ENCODE measurements at places on chromosomes 16 and 17.

DNA sequence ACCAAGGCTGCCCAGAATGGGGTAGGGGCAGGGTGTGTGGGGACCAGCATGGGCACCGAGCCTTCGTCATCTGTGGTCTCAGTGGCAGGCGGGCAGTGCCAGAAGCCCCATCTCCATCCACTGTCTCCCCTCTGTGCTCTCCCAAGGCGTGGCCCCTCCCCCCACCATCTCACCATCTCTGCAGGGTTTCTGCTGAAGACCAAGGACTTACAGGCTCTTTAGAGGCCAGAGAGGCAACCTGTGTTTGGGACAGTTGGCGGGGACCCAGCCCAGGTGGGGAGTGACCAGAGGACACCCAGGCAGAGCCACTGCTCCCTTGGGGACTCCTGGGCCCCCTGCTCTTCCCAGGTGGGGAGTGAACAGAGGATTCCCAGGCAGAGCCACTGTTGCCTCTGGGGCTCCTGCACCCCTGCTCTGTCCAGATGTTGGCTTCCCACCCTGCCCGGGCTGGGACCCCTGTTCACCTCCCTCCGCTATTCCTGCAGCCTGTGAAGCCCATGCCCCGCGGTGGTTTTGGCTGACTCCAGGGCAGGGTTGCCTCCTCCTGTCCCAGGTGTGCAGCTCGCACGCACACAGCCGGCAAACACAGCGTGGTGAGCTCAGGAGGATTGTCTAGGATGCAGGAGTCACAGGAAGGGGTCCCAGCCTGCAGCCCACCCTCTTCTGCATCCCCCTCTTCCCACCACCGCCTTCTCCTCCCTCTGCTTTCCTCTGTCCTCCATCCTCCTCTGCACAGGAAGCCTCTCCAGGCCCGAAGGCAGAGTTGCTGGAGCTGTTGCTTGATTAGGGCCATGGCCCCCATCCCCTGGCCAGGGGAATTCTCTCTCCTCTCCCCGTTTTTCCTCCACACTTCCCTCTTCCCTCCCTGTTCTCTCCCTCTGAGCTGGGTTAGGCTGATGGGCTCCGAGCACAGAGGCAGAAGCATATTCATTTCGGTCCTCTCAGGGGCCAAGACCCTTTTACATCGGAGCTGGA, 45.0 kb downstream of the SLC7A5 start:
- no peak for DNase-seq

GRCh38 chr16:31438414-31438813, 4.2 kb downstream of the ZNF843 start:
- DNase-seq = no peak

DNA sequence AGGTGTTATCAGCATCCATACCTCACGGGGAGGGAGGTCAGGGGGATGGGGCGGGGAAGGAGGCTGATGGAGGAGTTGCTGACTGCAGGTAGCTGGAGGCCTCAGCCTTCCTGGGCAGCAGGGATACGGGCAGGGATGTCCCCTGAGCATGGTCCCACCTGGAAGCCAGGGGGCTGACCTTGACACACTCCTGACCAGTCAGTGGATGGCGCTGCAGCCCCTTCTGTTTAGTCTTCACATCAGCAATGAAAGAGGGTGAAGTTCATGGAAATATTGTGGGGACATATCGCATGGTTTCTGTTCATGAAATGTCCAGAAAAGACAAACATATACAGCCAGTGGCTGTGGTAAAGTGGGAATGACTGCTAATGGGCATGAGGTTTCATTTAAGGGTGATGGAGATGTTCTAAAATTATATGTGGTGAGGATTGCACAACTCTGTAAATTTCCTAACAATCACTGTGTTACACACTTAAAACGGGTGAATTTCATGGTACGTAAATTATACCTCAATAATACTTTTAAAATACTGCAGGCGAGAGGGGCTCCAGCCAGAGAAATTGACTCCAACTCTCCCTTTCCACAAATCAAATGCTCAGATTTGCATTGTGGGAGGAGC, 489.6 kb downstream of the CDH13 start:
- DNase-seq = no peak

DNA sequence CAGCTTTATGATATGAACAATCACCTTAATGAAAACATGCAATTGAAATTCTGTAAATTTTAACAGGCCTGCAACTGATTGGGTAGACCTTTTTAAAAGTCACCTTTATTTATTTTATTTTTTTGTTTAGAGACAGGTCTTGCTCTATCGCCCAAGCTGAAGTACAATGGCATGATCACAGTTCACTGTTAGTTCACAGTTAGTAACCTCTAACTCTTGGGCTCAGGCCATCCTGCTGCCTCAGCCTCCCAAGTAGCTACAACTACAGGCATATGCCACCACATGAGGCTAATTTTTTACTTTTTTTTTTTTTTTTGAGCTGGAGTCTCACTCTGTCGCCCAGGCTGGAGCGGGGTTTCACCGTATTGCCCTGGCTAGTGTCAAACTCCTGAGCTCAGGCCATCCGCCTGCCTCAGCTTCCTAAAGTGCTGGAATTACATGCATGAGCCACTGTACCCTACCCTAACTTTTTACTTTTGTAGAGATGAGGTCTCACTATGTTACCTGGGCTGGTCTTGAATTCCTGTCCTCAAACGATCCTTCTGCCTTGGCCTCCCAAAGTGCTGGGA, 28.0 kb downstream of the AP1G1 start:
- DNase-seq = no peak

DNA sequence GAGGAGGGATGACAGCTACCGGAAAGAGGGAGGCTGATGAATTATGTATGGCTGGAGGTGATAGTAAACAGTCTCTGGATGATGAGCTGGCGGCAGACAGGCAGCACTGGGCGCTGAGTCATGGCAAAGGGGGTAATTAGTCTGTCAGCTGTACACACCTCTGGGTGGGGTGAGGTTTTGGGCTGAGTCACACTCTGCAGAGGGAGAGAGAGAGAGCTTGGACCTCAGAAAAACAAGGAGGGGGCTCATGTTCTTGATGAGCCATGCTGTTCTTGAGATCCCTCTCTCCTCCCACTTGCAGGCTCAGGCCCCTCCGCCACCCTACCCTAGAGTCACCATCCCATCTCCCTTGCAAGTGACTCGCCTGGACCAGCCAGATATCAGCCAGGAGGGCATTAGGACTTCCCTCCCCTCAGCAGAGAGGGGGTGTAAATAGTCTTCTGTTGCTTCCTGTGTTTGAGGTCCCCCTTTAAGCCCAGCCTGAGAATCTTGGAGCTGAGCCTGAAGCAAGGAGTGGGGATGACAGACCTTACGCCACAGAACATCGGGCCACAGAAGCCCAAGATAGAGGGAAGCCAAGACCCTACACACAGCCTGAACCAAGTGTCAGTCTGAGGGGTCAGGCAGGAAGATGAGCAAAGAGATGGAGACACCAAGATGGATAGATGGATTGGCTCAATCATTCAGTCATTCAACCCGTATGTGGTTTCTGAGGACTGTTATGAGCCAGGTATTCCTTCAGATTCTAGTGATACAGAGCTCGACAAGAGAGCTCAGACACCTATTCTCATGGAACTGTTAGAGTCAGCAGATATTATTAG, 383.2 kb upstream of the CCL2 start:
- no peak for DNase-seq

- DNase-seq = no peak
Measured at GRCh38 chr16:67907397-67908180, 14.5 kb downstream of the PSKH1 start.

GRCh38 chr16:54062361-54063278, 224.0 kb downstream of the IRX3 start:
- DNase-seq = no peak

- no peak for DNase-seq
Measured at GRCh38 chr16:80034469-80034826, 433.9 kb upstream of the MAF start.

- no peak for DNase-seq
Measured at GRCh38 chr16:14483819-14484385, 146.2 kb downstream of the PARN start.

- DNase-seq = peak; percentile 22
Measured at GRCh38 chr16:31382485-31383161, 10.5 kb upstream of the ITGAD start.

GRCh38 chr17:74920642-74921025, 2.4 kb downstream of the USH1G start:
- DNase-seq = no peak

GRCh38 chr16:4264546-4264945, 8.3 kb downstream of the TFAP4 start:
- DNase-seq = no peak

DNA sequence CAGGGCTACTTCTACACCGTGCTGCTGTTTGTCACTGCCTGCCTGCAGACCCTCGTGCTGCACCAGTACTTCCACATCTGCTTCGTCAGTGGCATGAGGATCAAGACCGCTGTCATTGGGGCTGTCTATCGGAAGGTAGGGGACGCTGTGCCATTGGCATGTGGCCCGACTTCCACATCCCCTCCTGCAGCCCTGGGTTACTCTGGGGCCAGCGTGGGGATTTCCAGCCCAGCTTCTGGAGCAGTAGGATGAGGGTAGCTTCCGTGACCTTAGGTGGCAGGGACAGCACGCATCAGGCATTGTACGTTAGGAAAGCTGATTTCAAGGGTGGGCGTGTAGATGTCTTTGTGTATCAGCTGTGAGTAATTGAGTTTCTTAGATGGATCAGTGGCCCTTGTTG, 96.5 kb downstream of the ABCC1 start:
- DNase-seq = no peak

- DNase-seq = no peak
Measured at GRCh38 chr17:732902-733720, 715 bp downstream of the TLCD3A start.

DNA sequence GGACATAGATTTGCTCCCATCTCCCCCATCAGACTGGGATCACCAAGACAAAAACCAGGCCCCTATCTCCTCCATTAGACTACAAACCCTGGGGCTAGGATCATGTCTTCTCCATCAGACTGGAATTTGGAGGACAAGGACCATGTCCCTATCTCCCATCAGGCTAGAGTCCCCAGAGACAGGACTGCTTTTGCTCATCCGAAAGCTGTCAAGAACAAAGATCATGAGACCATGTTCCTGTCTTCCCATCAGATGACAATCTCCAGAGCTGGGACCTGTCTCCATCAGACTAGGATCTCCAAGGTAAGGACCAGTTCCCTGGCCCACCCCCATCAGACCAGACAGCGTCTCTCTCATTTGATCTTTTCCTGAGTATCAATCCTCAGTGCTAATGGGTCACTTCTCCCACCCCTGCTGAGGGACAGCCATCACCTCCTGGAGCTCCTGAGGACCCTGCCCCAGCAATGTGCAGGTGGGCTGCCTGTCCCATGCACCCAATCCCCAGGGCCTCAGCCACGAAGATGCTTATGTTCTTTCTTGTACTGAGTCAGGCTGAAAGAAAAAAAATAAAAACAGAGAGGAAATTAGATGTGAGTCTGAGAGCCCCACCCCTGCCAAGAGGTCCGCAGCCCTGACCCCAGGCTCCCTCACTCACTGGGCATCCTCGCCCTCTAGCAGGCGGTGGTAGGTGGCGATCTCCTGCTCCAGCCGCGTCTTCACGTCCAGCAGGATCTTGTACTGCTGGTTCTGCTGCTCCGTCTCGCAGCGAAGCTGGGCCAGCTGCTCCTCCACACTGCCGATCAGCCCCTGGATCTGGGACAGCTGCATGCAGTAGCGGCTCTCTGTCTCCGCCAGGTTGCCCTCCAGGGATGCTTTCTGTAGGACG, 90.3 kb downstream of the GOSR1 start:
- no peak for DNase-seq

DNA sequence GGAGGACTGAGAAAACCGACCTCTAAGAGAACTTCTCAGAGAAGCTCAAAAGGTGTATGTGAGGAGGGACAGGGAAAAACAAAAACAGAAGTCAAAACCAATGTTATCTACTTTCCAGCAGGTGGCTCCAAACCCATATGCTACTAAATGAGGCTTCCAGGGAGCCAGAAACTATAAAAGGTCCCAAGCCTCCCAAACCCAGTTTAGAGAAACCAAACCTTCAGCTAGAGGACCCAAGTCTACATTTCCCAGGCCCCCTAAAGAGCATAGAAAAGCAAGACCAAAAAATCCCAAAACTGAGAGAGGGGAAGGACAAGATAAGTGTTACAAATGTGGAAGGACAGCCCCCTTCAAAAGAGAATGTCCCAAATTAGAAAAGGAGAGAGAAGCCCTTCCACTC, 3.7 kb downstream of the HPR start:
- DNase-seq = no peak

GRCh38 chr17:73546770-73547536, 97.3 kb downstream of the SDK2 start:
- no peak for DNase-seq

DNA sequence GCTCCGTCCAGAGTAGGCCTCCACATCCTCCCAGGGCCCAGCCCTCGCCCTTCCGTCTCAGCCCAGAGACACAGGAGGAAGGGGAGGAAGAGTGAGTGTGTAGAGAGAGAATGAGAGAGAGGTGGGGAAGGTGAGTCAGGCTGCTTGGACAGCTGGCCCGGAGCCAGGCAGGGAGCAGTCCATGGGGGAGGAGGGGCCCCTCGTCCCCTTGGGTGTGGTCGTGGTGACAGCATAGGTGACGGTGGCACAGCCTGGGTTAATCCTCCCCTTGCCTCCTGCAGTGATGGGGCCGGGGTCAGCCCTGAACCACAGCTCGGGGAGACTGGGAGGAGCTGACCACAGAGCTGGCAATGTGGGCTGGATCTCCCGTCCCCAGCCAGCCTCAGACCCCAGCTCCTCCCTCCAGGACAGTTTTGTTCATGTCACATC, 36.5 kb downstream of the FA2H start:
- no peak for DNase-seq

- DNase-seq = no peak
Measured at GRCh38 chr16:8998108-8998507, 34.4 kb upstream of the USP7 start.

DNA sequence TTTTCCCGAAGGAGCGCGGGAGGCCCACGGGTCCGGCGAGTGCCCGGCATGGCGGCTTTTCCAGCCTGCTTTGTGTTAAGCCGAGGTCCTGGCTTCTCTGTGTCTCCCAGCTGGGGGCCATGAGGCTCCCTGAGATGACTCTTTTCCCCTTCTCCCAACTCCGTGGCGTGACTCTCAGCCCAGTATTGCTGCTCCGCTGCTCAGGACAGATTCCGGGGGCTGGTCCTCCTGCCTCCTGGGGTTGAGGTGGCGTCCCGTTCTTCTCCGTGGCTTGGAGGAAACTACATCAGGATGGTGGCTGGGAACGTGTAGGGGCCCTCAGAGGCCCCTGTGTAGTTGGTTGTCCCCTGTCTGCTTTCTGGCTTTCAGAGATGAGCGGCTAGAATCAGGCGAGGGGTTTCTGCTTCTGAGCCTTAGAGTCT, 951 bp downstream of the GPS1 start:
- DNase-seq = no peak

DNA sequence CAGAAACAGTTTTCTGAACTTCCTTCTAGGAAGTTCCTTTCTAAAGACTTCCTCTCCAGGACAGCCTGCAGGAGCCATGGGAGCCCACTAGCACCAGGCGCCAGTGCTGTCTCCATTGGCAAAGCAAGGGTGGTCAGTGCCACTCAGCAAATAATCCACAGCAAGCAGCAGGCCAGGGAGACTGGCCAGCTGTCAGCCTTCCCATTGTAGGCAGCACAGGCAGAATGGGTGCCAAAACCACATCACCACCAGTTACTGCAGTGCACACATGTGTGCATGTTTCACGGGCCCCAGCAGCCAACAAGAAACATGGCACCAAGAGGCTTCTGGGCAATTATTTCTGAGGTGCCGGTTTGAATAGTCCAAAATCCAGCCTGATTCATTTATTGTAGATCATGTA, 26.7 kb downstream of the DNASE1 start:
- DNase-seq = no peak

- no peak for DNase-seq
Measured at GRCh38 chr16:85753976-85754375, 3.1 kb upstream of the C16orf74 start.

Measured in activated T-helper 1 cell treated with anti-CD3 and anti-CD28 coated beads, Interleukin-2, amount 50 U/mL, for 16 hours (primary cell).